Tibial nerve (tissue), 4 donors: ENCODE measurements at places on chromosomes 13 and 19.

- DNase-seq, result no peak
These were observed 4.0 kb downstream of the PNKP start for GRCh38 chr19:49863254-49863934.

DNA sequence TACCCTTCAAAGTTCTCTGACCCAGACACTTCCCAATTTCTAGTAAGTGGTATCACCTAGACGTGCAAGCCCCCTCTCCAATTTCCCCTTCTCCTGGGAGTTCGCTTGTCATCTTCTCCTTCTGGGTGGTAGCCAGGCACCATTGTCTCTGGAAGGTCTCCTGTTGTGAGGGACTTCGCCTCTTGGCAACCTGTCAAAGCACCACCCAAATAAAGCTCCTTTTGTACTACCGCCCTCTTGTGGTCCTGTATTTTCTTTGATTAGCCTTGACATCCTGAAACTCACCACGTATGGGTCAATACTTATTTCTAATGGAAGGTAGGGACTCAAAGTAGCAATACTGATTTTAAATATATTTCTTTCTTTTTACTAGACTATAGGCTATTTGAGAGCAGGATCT is 8.2 kb downstream of the GPC5 start:
- no peak for DNase-seq

DNA sequence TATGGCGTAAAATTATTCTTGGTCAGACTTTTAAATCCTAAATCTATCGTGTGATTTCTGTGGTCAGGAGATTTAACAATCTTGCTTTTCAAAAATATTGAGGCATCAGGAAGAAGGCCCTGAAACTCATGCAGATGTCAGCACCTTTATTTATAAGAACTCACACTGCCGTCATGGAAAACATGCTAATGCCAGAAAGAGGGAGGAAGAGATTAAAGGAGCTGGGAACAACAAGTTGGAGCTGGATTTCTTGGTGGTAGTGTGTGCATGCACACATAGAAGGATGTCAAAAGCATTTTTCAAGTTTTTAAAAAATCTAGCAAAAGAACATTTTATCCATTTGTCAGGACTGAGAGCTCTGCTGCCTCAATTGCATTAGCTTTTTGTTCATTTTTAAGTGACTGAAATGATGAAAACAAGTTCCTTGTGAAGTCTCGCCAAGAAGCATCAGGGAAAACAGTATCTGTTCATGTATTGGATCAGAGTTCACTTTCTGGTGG is 342.5 kb downstream of the SPRY2 start:
- DNase-seq, result no peak

- DNase-seq, result no peak
These were observed 6.1 kb downstream of the IL4I1 start for GRCh38 chr19:49890349-49891311.

GRCh38 chr19:42267644-42268141 is 1.4 kb upstream of the CIC start:
- DNase-seq, result no peak

DNA sequence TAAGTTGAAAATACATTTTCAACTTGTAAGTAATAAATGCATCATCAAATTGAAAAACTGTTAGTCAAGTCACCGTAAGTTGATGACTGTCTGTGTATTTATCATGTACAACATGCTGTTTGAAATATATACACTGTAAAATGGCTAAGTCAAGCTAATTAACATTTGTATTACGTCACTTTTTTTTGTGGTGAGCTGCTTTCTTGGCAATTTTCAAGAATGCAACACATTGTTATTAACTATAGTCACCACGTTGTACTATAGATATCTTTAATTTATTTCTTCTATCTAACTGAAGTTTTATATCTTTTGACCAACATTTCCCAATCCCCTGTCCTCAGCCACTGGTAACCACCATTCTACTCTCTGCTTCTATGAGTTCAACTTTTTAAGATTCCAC is 57.0 kb downstream of the RBM26 start:
- no peak for DNase-seq

DNA sequence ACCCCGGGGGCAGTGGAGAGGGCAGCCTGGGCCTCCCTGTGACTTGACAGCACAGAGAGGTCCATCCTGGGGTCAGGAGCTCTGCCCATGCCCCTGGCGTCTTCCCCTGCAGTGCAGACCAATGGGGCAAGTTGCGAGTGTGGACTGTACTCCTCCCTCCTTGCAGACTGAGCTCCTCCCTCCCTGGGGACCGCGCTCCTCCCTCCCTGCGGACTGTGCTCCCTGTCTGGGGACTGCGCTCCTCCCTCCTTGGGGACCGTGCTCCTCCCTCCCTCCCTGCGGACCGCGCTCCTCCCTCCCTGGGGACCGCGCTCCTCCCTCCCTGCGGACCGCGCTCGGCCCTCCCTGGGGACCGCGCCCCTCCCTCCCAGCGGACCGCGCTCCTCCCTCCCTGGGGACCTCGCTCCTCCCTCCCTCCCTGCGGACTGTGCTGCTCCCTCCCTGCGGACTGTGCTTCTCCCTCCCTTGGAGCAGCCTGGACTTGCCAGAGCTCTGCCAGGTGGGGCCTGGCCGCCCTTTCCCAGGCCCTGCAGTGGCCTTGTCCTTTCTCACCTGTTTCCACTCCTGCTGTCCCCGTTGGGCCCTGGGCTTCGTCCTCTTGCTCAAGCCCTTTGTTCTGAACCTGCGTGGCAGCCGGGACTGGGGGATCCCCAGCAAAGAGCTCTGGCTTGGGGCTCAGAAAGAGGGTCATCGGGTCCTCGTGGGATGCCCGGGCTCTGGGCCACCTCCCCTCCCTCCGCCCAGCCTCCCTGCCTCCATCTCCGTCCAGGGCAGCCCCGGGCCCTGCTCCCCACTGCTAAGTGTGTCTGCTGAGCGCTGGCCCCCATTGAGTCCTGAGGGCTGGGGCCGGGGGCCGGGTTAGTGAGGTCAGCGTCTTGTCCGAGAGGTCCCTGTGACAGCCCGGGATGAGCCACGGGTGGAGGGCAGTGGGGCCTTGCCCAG is 6.8 kb downstream of the GAMT start:
- DNase-seq, result no peak

DNA sequence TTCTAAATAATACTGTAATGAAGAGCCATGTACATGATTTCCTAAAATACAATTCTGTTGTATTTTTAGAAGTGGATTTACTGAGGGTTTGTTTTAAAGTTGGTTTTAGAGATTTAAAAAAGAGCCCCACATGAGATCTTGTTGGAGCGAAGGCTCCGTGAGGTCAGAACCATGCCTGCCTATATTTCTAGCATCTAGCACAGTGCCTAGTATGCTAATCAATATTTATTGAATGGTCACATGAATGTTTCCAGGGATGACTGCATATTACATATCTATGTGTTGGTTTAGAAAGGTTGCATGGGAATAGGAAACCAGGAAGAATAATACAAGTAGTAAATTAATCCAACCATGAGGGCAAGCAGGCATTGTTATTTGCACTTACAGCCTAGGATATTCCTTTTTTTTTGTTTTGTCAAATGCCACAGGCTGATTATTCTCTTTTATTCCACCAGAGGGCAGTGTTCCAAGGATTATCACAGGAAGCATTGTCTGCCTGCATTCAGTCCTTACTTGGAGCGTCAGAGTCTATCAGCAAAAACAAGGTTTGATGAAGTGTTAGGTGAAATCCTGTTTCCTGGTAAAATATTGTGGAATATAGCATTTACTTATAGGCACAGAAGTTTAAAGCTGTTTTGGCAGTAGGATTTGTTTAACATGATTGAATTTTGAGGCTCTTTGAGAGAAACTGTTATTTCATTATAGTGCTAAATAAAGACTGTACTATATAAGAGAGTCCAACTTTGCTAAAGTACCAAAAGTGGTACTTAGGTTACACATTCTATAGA is 46.8 kb downstream of the COG3 start:
- no peak for DNase-seq

GRCh38 chr19:570937-571565 is 1.3 kb upstream of the BSG start:
- DNase-seq, result no peak

DNA sequence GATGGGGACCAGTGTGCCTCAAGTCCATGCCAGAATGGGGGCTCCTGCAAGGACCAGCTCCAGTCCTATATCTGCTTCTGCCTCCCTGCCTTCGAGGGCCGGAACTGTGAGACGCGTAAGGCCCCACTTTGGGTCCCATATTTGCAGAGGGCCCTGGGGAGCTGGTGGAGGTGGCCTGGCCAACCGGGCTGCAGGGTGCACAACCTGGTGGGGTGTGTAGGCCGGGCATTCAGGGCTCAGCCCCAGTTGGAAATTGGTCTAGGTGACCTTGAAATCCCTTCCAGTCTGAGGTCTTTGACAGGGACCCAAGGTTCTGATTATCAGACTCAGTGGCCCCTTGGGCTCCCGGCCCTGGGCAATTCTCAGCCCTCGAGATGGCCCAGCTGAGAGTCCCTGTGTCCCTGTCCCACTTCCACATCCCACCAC is 8.3 kb downstream of the F7 start:
- DNase-seq, result no peak

- DNase-seq, result no peak
These were observed 715.9 kb upstream of the ATXN8OS start for GRCh38 chr13:69391756-69392155.

GRCh38 chr13:31749929-31750328 is 10.6 kb downstream of the RXFP2 start:
- DNase-seq, result no peak

DNA sequence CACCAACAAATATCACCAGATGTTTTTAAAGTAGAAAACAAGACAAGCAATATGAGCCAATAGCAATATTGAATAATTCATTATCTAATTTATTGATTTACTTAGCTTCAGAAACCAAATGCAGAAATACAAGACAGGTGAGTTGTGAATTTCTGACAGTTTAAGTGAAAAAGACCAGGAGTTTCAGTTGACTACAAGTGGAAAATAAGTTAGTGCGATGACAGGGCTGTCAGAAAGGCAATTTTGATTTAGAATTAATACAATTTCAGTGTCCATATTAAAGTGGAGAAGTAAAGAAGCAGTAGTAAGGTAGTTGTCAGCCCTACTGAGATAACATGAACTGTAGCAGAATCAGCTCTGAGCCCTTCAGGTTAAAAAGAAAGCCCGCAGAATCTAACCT is 1066.7 kb upstream of the ATXN8OS start:
- no peak for DNase-seq

DNA sequence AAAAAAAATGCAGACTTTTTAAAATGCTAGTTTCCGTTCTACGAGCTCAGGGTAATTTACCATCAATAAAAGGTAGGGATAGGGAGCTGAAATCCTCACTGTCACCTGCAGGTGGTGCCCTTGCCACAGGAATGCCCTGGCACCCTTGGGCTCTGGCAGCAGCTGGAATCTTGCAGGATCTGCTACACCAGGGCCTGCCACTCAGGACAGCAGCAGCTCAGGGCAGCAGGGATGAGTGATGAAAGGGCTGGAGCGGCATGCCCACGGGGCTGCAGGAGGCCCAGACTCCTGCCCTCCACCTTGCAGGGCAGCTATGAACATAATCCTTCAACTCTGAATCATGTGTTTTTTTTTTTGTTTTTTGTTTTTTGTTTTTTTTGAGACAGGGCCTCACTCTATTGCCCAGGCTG is 54.0 kb downstream of the GNG7 start:
- no peak for DNase-seq

GRCh38 chr13:25295701-25296100 is 5.7 kb upstream of the NUP58 start:
- no peak for DNase-seq

DNA sequence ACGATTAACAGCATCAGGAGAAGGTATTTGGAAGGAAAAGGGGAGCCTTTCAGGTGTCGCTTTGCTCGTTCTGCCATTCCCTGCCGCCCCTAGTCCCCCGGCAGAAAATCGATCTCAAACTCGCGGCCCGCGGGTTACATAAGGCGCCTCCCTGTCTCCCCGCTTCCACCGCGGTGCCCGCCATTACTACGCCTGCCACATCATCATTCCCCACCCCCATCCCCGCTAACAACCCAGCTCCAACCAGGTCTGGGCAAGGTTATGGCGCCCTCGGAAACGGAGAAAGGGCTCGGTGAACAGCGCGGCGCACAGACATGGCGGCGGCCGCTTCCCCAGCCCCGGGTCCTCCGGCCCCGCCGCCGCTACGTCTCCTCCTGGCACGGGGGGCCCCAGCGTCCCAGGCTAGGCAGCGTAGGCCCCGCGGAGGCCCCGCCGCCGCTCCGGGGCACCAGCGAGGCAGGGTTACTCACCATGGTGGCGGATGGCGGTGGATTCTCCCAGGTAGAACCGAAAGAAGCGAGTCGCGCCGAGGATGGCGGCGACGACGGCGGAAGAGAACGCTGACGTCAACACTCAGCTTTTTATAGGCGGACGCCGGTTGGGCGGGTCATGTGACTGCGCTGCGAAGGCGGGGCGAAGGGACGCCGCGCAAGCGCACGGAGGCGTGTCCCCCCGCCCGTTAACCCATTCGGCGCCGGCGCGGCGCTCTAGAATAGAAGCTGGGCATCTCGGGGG is at the start of gene EEF2:
TSS of gene EEF2 (minus strand) at position 556 of the 735 bp plus-strand sequence. CDS start at position 473, 83 bp downstream.
- DNase-seq, result peak; percentile 88

DNA sequence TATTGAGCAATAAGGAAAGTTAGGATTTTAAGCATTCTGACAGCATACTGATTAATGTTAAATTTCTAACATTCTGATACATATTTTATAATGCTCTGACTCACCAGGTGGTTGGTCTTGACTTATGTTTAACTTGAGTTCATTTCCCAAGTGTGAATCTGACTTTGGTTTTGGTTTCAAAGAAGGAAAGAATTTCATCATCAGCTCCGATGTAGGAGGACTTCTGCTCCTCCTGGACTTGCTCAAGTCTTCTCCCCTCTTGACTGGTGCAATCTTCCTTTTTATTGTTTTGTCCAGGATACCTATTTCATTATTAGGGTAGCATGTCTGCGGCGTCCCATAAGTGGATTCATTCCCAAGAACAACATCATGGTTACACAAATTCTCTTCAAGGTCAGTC is 141.3 kb downstream of the RNF17 start:
- DNase-seq, result no peak

GRCh38 chr19:56252699-56253422 is 19.7 kb upstream of the EDDM13 start:
- peak; percentile 25 for DNase-seq
